ENCODE measurements at places on chromosomes 6 and 20.
A peak's percentile ranks its signal among the peaks of the same experiment; 100 is the strongest.

DNA sequence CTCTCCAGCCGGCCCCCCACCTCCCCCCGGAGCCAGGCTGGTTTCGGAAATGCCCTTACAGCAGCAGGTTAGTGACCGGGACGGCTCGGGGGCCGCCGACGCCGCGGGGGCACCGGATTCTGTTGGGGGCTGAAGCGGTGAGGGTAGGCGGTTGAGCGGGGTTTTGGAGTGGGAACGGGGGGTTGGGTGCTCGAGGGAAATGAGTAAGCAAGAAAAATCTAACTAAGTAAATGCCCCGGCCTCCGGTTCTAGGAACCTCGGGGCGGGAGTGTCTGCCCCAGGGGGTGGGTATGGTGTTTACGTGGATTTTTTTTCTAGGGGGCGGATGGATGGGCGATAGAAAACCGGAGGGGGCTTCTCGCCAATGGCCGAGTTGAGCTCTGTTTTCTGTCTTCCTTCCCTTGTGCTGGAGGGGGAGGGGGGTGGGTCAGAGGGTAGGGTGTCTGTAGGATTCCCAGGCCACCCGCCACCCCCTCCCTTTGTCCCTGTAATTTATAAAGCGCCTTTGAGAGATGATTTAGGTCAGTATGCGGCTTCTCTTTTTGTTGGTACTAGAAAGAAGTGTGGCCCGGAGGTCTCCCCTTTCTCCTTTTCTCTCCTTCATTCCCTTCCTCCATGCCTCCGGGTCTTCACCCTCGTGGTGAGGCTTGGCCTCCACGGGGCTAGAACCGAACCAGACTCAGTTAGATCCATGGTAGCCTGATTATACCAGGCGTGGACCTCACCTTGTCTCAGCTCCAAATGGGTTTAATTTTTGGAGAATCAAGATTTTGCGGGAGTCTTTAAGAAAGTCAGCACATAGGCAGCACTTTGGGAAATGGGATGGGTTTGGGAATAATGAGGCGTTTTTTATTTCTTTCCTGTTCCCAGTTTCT is 2.3 kb downstream of the E2F3 start:
- DNase-seq = peak; percentile 66

- no peak for DNase-seq
Measured at GRCh38 chr6:167115054-167115453, 7.8 kb upstream of the CCR6 start.

DNA sequence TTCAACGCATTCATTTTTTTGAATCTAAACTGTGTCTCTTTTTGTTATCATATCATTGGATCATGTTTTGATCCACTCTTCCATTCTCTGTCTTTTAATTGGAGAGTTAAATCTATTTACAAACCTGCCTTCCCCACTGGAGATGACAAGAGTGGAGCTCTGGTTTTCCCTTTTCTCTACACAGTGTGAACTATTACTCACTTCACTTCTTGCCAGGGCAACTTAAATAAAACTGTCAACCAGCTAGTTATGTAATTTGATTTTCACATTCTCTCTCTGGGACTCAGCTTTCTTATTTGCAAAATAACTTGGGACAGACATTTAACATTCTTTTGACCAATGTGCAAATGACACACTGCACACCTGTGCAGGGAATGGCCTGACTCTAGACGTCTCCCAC is 230.8 kb upstream of the CST7 start:
- DNase-seq = no peak

DNA sequence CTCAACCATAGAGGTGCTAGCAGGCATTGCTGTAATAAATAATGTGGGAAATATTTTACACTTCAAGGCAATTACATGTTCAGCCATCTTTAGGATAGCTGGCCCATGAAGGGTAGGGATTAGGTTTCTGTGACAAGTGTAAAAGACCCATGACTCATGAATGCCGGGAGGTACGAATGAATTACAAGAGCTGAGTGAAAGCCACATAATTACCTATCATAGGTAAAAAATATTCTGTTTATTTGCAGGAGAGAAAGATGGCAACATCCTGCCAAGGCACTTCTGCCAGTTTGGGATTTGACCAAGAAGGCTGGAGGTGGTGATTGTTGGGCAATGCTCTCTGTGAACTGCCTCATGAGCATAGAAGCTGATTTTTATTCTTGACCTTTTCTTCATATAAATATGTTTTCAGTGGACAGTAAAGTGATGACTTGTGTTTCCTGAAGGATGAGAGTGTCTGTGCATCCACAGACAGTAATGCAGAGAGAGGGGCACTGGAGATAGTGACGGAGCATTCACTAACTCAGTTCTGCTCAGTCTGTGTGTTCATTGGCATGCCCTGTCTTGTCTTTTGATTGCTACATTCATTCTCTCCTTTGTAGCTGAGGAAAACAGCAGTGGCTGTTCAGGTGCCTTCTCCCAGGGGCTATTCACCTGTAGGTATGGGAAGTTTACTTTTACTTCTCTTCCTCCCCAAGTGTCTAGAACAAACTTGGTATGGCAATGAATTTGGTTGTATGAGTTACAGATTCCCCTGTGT is 481.1 kb downstream of the TFAP2B start:
- DNase-seq = no peak

GRCh38 chr6:154331750-154332149 is 24.9 kb downstream of the IPCEF1 start:
- DNase-seq = no peak

DNA sequence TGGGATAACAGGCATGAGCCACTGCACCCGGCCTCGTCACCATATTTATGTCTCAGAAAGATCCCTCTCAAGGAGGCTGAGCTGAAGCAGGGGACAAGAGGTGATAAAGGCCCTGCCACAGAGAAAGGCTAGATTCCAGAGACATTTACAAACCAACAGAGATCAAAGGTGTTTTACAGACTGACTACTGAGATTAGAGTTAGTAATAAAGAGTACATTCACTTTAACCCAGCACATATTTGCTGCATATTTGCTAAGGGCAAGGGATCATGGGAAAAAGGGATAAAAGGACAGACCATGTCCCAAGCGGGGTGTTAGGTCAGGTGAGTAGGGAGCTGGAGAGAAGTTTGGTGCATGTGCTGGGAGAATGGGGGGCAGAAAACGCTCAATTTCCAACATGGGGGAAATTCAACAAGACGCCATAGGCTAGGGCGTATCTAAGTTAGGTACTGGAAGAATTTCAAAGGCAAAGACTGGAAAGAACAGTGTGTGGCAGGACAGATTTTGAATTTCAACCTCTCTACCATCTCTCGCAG is 43.8 kb upstream of the SEC63 start:
- DNase-seq = no peak

- no peak for DNase-seq
Measured at GRCh38 chr6:133997267-133997666, 44.2 kb downstream of the TBPL1 start.

DNA sequence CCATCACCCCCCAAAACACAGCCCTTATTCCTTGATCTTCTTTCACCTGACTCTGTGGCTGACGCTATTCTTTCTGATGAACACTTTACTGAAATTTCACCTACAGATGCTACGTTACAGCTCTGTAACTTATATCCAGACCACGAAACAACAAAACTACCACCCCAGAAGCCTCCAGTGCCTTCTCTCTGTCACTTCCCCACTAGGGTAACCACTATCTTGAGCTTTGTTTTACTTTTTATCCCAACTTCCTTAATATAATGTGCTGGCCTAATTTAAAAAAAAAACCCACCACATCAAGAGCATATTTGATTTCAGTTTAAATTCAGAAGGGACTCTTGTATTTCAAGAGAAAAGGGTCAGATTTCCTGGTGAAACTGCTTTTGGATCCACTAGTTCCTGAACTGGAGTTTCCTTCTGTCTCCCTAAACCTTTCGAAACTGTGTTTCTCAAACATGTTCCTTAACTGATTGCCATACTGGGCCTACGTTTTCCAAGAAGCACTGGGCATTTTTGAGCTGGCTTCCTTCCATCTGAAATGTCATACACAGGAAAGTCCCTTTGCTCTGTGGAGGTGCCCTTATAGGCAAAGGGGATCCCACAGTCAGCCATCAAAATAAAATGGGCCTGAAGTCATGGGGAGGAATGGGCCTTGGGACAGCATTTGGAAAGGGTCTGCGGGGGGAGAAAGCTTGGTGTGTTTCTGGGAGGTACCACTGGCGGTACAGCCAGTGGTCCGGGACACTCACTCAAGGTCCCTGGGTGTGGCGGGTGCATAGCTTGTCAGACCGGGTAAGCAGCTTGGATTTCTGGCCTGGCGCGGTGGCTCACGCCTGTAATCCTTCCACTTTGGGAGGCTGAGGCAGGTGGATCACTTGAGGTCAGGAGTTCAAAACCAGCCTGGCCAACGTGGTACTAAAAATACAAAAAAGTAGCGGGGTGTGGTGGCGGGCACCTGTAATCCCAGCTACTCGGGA is 25.8 kb upstream of the RTF2 start:
- no peak for DNase-seq

GRCh38 chr6:12481850-12482249 is 191.7 kb downstream of the EDN1 start:
- no peak for DNase-seq

GRCh38 chr6:121890307-121890910 is 455.0 kb downstream of the GJA1 start:
- no peak for DNase-seq

DNA sequence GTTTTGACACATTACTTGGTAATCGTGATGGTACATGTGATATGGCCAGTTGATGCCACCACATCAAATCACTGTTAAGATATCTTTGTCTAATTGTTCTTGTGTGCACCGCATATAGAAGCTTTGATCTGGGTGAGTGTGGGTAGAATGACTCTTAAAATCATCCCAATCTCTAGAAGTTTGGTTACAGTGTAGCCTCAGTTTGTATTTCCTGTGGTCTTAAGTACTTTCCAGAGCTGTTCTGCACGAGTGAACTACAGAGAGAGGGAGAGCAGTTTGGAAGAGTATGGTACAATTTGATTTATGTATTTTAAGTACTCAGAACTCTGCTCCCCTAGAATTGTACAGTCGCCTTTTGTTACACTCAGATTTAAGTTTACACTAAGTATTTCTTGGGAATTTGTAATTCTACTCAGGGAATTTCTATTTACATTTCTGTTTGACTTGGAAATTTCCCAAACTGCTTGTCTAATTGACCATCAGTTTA is 37.5 kb downstream of the SNX9 start:
- no peak for DNase-seq

GRCh38 chr6:19613678-19614077 is 223.5 kb upstream of the ID4 start:
- no peak for DNase-seq

- no peak for DNase-seq
Measured at GRCh38 chr20:16115911-16116552, 457.2 kb downstream of the KIF16B start.

DNA sequence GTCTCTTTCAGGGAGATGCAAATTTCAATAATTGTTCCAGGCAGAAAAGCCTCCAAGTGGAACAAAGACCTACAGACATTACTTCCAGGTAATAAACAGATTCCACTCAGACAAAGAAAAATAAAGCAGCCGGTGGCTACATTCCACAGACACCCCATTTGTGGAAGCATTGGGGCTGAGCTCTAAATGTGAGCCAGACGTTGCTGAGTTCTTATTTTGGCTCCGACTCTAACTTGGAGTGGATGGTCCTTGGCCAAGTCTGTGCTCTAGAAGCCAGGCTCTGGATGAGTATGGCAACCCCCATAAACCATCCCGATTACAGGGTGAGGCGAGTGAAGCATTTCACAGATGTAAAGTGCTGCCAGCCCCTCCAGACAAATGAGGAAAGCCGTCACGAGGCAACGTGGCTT is 6.6 kb downstream of the TRAM2 start:
- no peak for DNase-seq

- no peak for DNase-seq
Measured at GRCh38 chr20:8646716-8647115, 422.2 kb upstream of the PLCB4 start.

GRCh38 chr20:32823078-32823477 is 3.3 kb downstream of the MAPRE1 start:
- no peak for DNase-seq

DNA sequence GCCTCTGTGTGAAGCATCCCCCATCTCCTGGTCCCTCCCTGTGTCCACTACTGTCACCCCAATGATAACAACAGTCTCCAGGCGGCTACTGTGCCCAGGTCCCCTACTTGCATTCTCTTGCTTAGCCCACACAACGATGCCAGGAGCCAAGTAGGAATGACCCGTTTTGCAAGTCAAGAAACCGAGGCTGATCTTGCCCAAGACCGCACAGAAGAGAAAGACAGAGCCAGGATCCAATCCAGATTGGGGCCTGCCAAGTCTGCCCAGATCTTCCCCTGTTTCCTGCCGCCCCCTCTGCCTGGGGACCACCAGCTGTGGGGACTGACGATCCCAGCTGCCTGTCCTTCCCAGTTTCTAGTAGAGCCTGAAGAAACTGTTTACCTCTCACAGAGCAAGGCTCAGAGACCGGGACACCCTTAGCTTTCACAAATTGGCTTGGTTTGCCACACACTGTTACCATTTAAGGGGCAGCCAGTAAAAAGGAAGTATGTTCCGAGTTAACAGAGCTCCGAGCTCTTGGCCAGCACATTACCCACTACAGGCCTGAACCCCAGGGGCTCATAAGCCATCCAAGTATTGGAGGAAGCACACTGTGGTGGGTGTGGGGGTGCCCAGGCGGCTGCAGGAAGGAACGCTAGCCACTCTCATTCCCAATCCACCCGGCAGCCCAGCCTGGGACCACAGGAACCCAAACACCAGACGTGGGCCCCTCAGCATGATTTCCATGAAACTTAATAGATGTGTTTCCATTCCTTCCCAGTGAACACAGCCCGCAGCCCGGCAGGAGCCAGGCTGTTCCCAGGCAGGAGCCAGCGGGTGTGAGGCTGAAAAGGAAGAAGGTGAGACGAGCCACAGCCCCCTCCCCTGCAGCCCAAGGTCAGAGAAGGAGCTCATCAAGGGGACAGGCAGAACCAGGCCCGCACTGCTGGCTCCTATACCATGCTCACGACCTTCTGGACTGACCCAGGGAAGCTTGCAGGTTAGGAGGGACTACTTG is 7.9 kb downstream of the KIAA1755 start:
- no peak for DNase-seq

- no peak for DNase-seq
Measured at GRCh38 chr6:107740496-107741190, 83.5 kb downstream of the SCML4 start.

GRCh38 chr6:83436674-83437073 is 5.8 kb upstream of the ME1 start:
- DNase-seq = no peak
